ENCODE measurements at places on chromosomes 12 and 14.

DNA sequence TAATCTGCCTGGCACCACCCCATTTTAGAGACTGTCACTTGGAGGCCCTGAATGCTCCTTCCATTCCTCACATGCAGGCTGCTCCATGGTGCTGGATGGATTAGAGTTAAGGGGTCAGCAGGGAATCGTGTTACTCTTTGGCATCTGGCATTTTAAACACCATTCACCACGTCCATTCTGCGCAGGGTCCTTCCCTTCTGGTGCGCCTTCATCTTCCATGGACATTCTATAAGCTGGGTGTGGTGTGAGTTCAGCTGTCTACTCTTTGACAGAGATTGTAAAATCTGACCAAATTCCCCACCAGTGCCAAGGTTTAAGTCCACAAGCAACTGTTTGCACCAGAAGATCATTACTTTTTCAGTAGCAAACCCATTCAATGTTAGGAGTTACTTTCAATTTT is 47.8 kb downstream of the GIT2 start:
- no peak for DNase-seq

DNA sequence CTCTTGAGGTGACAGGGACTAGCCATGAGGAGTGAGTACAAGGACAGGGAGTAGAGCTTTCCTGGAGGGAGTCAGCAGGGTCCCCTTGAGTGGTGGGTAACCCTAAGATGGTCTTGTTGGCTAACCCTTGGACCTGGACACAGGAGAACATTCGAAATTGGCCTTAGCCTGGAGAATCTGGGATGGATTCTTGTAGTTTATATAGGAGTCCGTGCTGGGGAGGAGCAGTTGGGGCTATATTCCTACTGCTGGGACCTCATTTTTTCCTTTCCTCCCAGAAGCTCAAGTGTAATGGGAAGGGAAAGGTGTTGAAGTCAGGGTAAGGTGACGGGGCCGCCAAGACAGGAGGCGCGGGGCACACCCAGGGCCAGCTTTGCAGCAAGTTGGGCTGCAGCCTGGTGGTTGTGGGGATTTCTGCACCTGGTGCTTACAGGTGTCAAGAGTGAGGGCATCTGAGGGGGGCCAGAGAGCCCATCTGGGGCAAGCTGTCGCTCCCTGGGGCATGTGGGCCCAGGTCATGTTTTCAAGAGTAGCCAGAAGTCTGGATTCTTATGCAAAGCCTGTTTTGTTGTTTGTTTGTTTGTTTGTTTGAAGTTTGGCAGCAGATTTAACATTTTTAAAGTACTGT is 5.1 kb downstream of the BCL7A start:
- no peak for DNase-seq

GRCh38 chr12:6211421-6211869 is 11.2 kb downstream of the CD9 start:
- peak; percentile 83 for DNase-seq

DNA sequence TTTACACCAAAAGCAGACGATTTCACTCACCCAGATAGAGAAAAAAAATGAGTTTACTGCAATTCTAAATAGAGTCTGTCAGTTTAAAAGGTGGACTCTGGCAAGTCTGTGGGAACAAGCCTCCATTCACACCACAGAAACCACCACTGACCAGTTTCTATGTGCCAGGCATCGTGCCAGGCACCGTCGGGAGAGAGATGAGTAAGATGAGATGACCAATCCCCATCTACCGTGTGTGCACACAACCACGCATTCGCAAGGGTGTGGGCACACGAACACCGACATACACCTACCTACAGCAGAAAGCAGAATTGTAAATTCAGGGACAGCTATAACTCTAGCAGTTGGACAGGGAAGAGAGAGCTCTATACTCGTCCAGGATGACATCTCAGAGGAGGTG is 58.3 kb downstream of the PRIMA1 start:
- DNase-seq = no peak

- peak; percentile 70 for DNase-seq
Observed at GRCh38 chr12:51421266-51421884, 3.3 kb upstream of the SLC4A8 start.

GRCh38 chr12:113135178-113136127 is at the start of gene RASAL1:
RASAL1 (minus strand) TSS chr12:113135761; CDS start chr12:113135462, 299 bp downstream.
- no peak for DNase-seq

- DNase-seq = no peak
Observed at GRCh38 chr12:45257185-45257930, 41.5 kb downstream of the ANO6 start.

- DNase-seq = no peak
Observed at GRCh38 chr12:30364822-30365221, 330.8 kb downstream of the IPO8 start.

DNA sequence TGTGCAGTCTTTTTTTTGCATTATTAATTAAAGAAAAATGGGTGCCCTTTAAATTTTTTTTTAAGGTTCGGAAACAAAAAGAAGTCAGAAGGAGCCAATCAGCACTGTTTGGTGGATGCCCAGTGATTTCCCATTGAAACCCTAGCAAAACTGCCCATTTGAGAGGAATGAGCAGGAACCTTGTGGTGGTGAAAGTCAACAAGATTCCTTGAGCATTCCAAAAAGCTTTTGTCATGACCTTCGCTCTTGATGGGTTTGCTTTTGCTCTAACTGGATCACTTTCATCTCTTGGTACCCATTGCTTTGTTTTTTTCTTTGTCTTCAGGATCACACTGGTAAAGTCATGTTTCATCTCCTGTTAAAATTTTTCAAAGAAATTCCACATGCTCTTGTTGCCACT is 54.1 kb downstream of the ADIPOR2 start:
- DNase-seq = peak; percentile 56

- DNase-seq = no peak
Observed at GRCh38 chr14:55450987-55451386, 10.6 kb upstream of the TBPL2 start.

GRCh38 chr14:101961011-101961721 is 3.2 kb upstream of the DYNC1H1 start:
- peak; percentile 77 for DNase-seq

GRCh38 chr12:122951979-122952892 is 14.0 kb downstream of the ABCB9 start:
- DNase-seq = peak; percentile 69

DNA sequence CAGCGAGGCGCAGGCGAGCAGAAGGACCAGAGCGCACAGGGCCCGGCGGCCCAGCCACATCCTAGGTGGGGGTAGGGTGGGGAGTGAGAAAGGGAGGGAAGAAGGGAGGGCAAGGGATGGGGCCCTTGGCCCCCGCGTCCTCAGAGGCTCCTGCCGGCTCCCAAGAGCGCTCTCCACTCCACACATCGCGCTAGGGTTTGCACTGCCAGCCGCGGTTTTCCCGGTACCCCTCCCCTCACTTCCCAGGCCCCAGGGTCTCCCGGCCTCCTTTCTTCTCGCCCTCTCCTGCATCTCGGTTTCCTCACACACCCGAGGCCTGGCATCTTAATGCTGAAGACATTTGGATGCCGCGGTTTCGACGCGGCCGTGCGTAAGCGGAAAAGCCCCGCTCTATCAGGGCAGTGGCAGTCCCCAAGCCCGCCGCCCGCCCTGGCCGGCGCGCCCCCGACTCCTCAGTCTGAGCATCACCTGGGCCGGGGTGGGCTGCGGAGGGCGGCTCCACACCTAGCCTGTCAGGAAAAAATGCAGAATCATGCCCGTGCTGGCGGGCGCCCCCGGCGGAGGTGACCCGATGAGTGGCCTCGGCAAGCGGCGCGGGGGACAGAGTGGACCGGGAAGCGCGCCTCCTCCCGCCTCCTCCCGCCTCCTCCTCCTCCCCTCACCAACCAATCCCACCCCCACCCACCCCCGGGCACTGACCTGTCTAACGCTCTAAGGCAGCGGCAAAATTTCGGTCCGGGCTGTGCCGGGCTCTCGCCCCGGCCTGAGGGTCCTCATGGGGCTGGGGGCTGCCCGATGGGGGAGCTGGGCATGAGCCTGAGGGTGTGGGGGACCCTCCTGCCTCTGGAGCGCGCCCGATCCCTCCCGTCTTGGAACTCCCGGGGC is 686 bp downstream of the B4GALNT1 start:
- peak; percentile 30 for DNase-seq

- DNase-seq = peak; percentile 93
Observed at GRCh38 chr14:52950898-52951680, at the start of gene FERMT2. FERMT2 (minus strand) TSS chr14:52951050; CDS start chr14:52950568, 482 bp downstream.

GRCh38 chr14:69560826-69561225 is 13.8 kb downstream of the CCDC177 start:
- DNase-seq = no peak

Data from fibroblast of skin of back (primary cell).